ENCODE measurements at places on chromosomes 16 and 17. TPM values are rescaled to one million over a fixed set of nuclear protein-coding genes. Genes with fewer than 3 reads are reported as not detected.

TBC1D3H gene
- total RNA-seq = not detected

DNA sequence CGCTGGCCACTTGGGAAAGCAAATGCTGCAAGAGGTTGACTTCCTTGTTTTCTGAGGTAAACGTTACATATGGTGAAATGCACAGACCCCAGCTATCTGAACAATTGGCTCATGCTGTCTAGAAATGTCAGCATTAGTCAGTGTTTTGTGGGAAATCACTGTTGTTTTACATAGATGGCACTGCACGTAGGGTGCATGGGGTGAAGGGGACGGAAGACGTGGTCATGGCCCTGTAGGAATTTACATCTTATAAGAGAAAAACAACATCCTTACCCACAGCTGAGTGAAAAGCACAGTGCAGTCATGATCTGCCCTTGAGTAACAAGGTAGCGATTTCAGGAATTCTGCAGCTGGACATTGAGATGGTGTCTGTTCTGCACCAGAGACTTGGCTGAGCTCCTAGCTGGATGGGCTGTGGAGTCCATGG lies 15.2 kb downstream of the RPTOR start:
- H3K27me3 ChIP-seq = no peaks in the 10 kb centered on the region
- H3K4me3 ChIP-seq = no peak overlapping the region

DNA sequence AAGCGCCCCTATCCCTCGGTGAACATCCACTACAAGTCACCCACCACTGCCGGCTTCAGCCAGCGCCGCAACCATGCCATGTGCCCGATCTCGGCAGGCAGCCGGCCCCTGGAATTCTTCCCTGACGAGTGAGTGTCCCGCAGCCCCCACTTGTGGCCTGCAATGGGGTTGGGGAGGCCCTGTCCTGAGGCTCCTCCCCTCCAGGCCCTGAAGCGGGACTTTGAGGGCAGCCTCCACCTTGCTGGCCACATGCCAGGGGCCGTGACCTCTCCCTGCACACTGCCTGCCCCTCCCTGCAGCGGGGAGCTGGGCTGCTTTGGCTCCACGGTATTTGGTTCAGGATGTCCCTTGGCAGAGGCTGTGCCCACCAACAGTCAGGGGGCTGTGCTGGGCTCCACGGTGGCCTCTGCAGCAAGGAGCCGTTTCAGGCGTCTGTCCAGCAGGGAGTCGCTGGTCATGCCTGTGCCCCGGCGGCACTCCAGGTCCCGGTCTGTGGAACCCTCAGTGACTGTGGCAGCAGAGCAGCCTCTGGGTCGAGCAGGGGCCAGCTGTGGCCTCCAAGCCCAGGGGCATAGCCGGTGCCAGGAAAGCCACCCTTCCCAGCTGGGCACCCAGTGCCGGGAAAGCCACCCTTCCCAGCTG lies 8.3 kb downstream of the NME3 start:
- H3K27ac ChIP-seq = no peak overlapping the region
- H3K4me3 ChIP-seq = no peak overlapping the region
- no peaks in the 10 kb centered on the region for H3K4me1 ChIP-seq
- no peak for DNase-seq

NR1D1 gene
- 15.0 TPM for total RNA-seq

TAC4 gene
- not detected for total RNA-seq

- H3K4me1 ChIP-seq = peaks cover 15% of the 10 kb centered on the region
- no peak overlapping the region for H3K27ac ChIP-seq
- H3K4me3 ChIP-seq = no peak overlapping the region
- H3K36me3 ChIP-seq = no peaks in the 10 kb centered on the region
- no peak for DNase-seq
Measured at GRCh38 chr16:77406680-77407079, 28.2 kb downstream of the ADAMTS18 start.

CYLD gene
- 33.9 TPM for total RNA-seq

DNA sequence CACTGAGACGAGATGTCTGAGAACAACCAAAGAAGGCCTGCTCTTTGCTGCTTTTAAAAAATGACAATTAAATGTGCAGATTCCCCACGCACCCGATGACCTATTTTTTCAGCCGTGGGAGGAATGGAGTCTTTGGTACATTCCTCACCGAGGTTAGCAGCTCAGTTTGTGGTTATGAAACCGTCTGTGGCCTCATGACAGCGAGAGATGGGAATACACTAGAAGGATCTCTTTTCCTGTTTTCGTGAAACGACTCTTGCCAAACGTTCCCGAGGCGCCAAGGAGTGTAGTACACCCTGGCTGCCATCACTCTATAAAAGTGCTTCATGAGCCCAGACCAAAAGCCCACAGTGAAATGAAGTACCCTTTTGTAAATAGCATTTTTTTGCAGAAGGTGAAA lies 87.8 kb downstream of the CRISPLD2 start:
- H3K27me3 ChIP-seq = no peaks in the 10 kb centered on the region
- H3K4me3 ChIP-seq = no peak overlapping the region
- H3K36me3 ChIP-seq = no peaks in the 10 kb centered on the region

DNA sequence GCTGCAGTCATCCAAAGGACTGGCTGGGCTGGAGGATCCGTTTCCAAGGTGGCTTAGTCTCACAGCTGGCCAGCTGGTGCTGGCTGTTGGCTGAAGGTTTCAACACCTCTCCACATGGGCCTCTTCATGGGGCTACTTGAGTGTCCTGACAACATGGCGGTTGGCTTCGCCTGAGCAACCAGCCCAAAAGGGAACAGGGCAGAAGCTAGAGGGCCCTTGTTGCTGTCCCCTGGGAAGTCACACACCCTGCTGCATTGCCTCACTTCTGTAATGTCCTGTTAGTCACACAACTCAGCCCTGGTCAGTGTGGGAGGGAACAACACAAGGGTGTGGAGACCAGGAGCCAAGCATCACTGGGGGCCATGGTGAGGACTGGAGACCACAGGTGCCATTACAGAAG lies 36.6 kb downstream of the C16orf78 start:
- H3K4me3 ChIP-seq = no peak overlapping the region
- no peaks in the 10 kb centered on the region for H3K4me1 ChIP-seq
- no peak overlapping the region for H3K27ac ChIP-seq
- H3K36me3 ChIP-seq = no peaks in the 10 kb centered on the region

DNA sequence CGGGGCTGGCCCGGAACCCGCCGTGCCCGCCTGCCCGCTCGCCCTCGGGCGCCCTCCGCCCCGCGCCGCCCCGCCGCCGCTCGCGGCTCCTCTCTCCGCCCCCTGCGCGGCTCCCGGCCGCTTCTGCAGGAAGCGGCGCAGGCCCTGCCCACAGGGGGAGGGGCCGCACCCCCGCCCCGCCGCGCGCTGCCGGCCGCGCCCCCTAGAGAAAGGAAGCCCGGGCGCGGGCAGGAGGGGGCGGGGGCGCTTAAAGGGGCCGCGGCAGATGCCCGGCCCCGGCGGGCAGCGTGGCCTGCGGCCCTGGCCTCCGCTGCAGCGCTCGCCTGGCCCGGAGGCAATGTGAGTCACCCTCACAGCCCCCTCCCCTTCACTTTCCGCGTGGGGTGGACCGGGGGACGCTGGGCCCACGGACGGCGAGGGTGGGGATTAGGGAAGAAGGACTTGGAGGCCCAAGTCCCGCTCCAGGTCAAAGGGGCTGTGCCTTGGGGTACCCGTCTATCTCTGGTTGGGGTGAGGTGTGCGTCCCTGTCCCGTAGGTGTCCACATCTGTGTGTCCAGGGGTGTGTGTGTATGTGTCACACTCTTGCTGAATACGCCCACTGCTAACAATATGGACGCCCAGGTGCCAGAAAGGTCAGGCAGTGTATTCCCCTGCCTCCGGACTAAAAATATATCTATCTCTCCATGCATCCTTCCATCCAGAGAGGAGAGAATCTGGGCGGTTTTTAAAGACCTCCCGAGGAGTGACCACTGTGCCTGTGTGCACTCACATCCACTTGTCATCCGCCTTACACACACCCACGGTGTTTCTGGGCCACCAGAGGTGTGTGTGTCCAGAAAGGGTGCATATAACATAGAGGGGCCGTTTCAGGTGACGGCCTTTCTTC lies at the start of gene GIT1:
TSS of gene GIT1 (minus strand) at position 125 of the 887 bp plus-strand sequence. CDS start 270 bp downstream, outside the sequence.
- H3K4me3 ChIP-seq = peak within 1 kb of the TSS; percentile 83
- DNase-seq = no peak
- H3K27me3 ChIP-seq = no peaks in the 10 kb centered on the region
- H3K27ac ChIP-seq = peak within 1 kb of the TSS; percentile 93

- no peaks in the 10 kb centered on the region for H3K27me3 ChIP-seq
- DNase-seq = no peak
Measured at GRCh38 chr16:28543072-28543471, 4.3 kb upstream of the NUPR1 start.

DNA sequence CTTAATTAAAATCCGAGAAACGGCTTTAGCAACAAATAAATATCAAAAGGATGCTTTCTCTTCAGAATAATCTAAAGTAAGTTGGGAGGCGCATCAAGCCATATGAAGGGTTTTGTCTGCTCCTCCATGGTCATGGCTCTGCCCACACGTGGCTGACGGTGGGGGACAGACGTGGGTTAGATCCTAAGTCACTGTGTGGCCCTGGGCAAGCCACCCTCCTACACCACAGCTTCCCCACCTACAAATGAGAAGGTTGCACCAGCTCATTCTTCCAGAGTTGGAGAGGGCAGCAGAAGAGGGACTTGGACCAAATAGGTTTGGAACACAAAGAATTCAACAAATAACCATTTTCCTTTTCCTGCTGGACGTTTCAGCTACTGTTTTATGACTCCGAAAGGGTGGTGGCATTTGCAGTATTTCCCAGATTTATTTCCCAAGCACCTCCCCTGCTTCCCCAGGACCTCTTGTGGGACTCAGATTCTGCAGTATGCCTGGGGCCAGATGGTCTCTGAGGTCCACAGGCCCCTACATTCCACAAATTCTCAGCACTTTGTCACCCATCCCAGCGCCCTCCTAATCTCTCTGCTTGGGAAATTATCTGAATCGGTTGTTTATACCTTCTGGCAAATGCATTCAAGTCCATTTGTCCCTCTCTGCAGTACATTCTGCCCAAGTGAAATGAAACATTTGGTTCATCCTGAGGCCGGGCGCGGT lies 17.8 kb downstream of the LRRC75A start:
- DNase-seq = no peak
- H3K4me1 ChIP-seq = peaks cover 24% of the 10 kb centered on the region
- H3K4me3 ChIP-seq = no peak overlapping the region
- H3K36me3 ChIP-seq = no peaks in the 10 kb centered on the region

GRCh38 chr17:34171245-34171818 lies 83.8 kb upstream of the CCL2 start:
- no peaks in the 10 kb centered on the region for H3K4me1 ChIP-seq
- no peaks in the 10 kb centered on the region for H3K27me3 ChIP-seq
- no peaks in the 10 kb centered on the region for H3K36me3 ChIP-seq
- no peak overlapping the region for H3K27ac ChIP-seq
- H3K4me3 ChIP-seq = no peak overlapping the region
- DNase-seq = no peak

DNA sequence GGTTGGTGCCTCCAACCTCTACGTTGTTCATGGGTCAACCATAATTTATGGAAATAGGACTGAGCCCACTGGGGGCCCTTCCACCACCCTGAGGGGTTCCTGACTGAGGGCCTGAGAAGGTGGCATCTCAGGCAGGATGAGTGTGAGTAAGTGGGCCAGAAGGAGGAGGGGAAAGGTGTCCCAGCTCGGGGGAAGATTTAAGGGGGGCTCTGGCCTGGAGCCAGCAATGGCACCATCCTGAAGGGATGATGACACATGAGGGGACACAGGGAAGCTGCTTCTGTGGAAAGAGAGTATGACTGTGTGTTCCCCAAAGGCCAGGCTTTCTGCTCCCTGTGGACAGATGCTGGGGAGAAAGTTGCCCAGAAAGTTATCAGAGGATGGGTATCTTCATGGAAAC lies 18.7 kb downstream of the MYL4 start:
- peak overlapping the region; percentile 10 for H3K27ac ChIP-seq
- no peaks in the 10 kb centered on the region for H3K27me3 ChIP-seq
- H3K4me1 ChIP-seq = peaks cover 30% of the 10 kb centered on the region
- H3K4me3 ChIP-seq = no peak overlapping the region
- H3K36me3 ChIP-seq = no peaks in the 10 kb centered on the region
- no peak for DNase-seq

DNA sequence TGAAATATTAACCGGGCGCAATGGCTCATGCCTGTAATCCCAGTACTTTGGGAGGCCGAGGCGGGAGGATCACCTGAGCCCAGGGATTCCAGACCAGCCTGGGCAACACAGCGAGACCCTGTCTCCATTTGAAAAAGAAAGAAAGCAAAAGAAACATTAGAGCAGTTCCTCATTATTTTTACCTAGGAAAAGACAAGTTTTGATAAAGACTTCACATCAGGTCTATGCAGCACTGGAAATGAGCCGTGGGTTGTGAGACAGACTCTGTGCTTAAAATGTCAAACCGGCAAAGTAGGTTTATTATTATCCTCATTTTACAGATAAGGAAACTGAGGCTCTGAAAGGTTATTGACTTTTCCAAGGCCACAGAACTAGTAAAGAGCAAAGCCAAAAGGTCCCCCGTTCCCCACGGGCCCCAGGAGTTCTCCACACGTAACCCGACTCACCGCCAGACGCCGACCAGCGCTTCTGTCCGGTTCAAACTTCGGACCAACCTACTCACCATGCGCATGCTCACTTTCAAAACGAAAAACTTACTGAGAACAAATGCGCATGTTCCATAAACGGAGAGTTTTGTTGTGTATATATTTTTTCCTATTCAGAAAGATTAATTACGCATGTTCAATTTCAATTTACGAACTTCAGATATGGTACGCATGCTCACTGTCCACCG lies 356 bp downstream of the TUBD1 start:
- H3K4me1 ChIP-seq = peaks cover 50% of the 10 kb centered on the region
- DNase-seq = no peak
- H3K4me3 ChIP-seq = peak overlapping the region; percentile 100
- H3K36me3 ChIP-seq = no peaks in the 10 kb centered on the region

- H3K4me3 ChIP-seq = no peak overlapping the region
- H3K27ac ChIP-seq = no peak overlapping the region
- H3K27me3 ChIP-seq = no peaks in the 10 kb centered on the region
- H3K36me3 ChIP-seq = peaks cover 4% of the 10 kb centered on the region
- peaks cover 14% of the 10 kb centered on the region for H3K4me1 ChIP-seq
Measured at GRCh38 chr17:63705657-63706056, 5.7 kb upstream of the LIMD2 start.

KARS1 gene
- 82.0 TPM for total RNA-seq

GRCh38 chr16:4401510-4401909 lies 14.9 kb downstream of the CORO7 start:
- no peaks in the 10 kb centered on the region for H3K36me3 ChIP-seq
- no peak for DNase-seq
- H3K4me1 ChIP-seq = peaks cover 6% of the 10 kb centered on the region
- no peak overlapping the region for H3K27ac ChIP-seq
- no peaks in the 10 kb centered on the region for H3K27me3 ChIP-seq

DNA sequence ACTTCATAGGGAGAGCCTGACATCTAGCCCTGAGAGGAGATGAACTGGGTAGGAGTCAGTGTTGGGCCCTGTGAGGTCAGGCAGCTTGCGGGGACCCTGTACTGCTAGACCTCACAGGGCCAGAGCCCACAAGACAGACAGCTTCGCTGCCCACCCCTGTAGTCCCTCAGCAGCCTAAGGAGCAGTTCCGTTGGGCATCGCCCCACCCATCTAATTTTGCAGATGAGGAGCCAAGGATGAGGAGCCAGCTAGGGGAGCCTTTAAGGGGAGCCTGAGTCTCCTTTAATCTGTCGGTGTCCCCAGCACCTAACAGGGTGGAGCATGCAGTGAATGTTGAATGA lies 755 bp upstream of the TUFM start:
- peak overlapping the region; percentile 67 for H3K4me3 ChIP-seq
- no peak for DNase-seq
- H3K27me3 ChIP-seq = no peaks in the 10 kb centered on the region
- H3K27ac ChIP-seq = peak overlapping the region; percentile 93
- H3K36me3 ChIP-seq = no peaks in the 10 kb centered on the region
- H3K4me1 ChIP-seq = peaks cover 29% of the 10 kb centered on the region

NUDT7 gene
- 3.4 TPM for total RNA-seq

GRCh38 chr16:81652798-81653505 lies 126.1 kb upstream of the PLCG2 start:
- no peak for DNase-seq
- H3K27ac ChIP-seq = peak overlapping the region; percentile 62
- H3K4me1 ChIP-seq = peaks cover 36% of the 10 kb centered on the region
- peaks cover 20% of the 10 kb centered on the region for H3K36me3 ChIP-seq
- no peak overlapping the region for H3K4me3 ChIP-seq
- H3K27me3 ChIP-seq = no peaks in the 10 kb centered on the region

ELMO3 gene
- 21.6 TPM for total RNA-seq
